OCI-LY7 (cell line): ENCODE measurements at places on chromosomes 1 and 21. TPM values are rescaled to one million over a fixed set of nuclear protein-coding genes. Genes with fewer than 3 reads are reported as not detected.

CRYAA gene
- total RNA-seq = not detected in 2 replicates

MFN2 gene
- total RNA-seq = 52.7 and 55.9 TPM in 2 replicates

GJA8 gene
- total RNA-seq = not detected in 2 replicates

NEK2 gene
- total RNA-seq = 69.0 and 74.6 TPM in 2 replicates

DNA sequence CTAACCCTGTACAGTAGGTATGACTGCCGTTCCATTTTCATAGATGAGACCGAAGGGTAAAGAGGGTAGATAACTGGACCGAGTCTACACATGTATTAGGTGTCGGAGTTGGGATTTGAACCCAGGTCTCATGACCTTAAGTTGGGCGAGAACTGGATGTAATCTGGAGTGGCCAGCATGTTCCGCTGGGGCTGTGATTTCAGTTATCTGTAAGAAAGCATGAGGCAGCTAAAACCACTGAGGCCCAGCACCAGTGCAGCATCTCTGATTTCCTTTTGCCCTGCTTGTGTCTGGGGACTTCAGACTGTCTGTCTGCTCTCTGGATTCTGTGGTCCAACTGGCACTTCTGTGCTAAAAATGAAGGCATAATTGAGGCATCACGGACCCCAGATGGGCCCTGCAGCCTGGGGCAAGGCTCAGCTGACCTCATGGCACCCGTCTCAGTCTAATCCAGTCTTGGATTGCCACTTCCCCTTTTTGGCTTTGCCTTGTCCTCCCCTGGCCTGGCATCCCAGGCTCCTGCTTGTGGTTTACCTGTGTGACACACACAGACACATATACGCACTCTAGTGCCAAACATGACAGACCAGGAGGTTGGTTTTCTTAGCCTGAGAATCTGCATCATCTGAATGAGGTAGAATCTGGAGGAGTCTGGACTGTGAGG, 180.2 kb downstream of the KIF26B start:
- DNase-seq = no peak

GRCh38 chr1:205429762-205430695, 8.2 kb upstream of the LEMD1 start:
- no peak for DNase-seq

DNA sequence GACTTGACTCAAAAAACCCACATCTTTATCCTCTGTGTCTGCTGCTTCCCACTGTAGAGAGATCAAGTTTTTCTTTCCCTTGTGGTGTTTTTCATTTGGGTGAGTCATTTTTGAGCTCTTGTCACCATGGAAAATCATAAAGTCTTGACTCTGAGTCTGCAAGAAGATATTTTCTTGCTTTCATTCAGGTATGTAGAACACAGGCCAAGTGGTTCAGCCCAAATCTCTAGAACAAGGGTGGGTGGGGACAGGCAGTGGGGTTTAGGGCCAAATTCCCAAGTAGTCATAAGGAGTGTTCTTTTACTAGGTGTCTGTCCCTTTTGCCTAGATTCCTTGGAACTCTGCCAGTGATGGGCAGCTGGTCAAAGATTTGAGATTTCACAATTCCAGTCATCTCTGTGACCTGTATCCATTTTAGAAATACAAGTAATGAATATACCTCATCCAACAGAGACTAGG, 21.5 kb upstream of the ARHGAP29 start:
- no peak for DNase-seq

GRCh38 chr1:56646611-56647010, 1.5 kb downstream of the PRKAA2 start:
- no peak for DNase-seq

DNA sequence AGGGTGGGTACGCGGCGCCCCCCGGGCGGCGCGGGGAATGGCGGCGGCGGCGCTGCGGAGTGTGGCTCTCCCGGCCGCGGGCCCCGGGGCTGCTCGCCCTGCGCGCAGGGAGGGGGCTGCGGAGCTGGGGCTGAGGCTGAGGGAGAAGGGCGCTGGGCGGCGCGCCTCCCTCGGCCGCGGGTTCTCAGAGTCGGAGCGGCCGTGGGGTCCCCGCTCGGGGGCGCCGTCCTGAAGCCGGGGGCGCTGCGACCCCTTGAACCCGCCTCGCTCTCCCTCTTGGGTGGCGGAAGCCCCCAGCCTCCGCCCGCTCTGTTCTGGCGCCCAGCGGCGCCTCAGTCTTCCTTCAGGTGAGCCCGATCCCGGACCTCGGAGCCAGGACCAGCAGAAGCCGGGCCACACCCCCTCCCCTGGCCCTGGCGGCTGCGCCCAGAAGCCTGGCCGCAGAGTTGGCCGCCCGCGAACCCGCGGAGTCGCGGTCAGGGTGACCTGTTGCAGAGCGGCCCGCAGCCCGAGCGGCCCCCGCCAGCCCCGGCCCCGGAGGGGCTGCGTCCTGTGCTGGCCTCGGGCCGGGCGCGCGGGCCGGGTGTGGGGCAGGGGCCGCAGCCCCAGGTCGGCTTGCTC, 532 bp downstream of the RALGPS2 start:
- peak; percentile 74 for DNase-seq

- DNase-seq = no peak
Observed at GRCh38 chr1:45411510-45411899, 71.3 kb upstream of the MUTYH start.

DNA sequence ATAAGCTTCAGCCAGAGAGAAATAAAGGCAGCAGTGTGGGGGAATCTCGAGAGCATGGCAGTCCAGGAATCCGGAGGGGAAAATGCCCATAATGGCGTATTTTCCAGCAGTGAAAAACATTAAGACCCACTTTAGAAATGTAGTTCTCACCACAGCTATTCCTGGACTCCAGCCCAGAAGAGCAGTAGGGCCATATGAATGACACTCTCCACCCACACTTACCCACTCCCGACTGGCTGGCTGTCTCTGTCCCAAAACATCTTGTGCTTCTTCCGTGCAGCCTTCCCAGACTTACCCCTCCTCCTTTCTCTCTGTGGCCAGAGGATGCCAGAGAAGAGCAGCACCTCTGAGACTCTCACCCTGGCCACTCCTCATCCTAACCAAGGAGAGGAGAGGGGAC, 56.4 kb downstream of the TRABD2B start:
- no peak for DNase-seq

DNA sequence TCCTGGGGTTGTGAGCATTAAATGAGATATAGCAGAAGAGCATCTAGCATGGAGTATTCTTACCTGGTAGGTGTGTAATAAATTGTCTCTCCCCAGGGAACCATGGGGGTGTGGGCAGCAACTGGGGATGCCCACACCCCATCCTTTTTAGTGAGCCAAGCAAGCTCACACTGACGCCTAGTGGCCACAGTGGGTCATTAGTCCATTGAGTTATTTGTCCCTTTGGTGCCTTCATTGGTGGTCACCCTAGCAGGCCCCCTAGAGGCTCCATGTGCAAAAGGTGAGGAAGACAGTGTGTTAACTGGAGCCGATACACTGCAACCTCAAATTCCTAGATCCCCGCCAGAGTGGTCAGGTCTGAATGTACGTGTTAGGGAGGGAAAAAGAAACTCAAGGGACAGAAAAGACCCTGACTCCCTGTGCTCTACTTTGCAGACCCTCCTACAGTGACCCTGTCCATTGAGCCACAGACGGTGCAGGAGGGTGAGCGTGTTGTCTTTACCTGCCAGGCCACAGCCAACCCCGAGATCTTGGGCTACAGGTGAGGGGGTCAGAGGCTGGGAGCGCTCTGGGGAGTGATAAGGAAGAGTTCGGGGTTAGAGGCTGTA, 93.3 kb upstream of the CD1D start:
- peak; percentile 69 for DNase-seq

GRCh38 chr1:94110946-94111740, 9.8 kb downstream of the ABCA4 start:
- DNase-seq = no peak

GRCh38 chr1:205970486-205970885, 27.2 kb upstream of the SLC26A9 start:
- no peak for DNase-seq
